Tibial artery (tissue), 4 donors: ENCODE measurements at places on chromosomes 5 and 9.

DNA sequence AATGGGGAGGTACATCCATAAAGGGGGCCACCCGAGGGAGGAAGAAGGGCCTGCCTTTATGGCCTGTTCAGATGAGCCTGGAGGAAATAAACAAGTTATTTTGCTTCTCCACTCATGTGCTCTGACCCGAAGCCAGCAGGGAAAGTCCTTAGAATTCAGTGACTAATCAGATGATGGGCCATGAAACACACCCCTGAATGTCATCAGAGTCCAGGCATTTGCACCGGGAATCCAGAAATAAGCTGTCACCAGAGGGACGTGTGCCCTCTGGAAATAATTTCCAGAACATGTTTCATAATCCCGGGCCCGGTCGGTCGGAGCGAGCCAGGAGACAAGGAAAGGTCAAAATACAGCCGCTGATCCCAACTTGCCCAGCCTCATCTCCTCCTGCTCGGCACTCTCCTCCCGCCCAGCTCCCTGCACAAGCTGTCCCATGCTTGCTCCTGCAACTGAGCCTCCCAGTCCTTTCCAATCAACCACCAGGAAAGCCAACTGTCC is 73.6 kb upstream of the ZNF622 start:
- peak; percentile 88 for DNase-seq

GRCh38 chr9:10721301-10721700 is 108.5 kb upstream of the PTPRD start:
- DNase-seq: no peak

DNA sequence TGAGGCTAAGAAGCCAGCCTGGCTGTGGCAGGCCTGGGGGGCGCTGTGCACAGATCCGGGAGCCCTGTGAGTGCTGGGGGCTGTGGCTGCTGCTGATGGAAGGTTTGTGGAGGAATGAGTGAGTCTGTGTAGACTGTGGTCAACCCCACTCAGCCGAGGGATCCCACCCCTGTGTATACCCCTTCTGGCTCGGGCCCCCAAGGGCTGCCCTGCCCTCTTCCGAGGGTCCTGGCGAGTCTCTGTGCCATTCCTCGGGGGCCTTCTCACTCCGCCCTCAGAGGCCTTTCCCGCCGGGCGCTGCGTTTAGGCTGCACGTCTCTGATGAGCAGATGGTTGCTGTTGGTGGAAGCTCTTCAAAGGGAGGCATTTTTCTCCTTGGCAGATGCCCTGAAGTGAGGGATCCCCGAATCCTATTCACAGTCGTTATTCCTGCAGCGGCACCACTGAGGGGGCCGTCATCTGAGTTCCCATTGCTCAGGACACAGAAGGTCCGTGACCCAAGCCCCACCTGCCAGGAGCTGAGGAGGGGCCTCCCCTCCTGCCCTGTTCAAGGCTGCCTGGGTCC is 94.1 kb downstream of the RXRA start:
- DNase-seq: no peak

DNA sequence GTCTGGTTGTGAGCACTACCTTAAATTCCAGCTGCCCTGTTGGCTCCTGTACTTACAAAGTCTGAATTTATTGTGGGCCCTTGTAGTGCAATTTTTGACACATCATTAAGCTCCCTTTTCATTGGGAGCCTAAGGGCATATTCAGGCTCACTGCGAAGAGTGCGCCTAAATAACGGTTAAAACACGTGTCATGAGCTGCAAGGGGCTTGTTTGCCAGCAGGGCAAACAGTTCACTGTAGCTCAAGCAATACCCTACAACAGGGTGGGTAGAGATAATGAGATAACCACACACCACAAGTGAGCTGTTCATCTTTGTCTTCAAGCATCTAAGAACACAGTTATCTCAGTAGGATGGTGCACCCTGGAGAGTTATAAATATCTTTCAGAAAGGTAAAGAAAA is 214.2 kb downstream of the SLF1 start:
- DNase-seq: no peak

DNA sequence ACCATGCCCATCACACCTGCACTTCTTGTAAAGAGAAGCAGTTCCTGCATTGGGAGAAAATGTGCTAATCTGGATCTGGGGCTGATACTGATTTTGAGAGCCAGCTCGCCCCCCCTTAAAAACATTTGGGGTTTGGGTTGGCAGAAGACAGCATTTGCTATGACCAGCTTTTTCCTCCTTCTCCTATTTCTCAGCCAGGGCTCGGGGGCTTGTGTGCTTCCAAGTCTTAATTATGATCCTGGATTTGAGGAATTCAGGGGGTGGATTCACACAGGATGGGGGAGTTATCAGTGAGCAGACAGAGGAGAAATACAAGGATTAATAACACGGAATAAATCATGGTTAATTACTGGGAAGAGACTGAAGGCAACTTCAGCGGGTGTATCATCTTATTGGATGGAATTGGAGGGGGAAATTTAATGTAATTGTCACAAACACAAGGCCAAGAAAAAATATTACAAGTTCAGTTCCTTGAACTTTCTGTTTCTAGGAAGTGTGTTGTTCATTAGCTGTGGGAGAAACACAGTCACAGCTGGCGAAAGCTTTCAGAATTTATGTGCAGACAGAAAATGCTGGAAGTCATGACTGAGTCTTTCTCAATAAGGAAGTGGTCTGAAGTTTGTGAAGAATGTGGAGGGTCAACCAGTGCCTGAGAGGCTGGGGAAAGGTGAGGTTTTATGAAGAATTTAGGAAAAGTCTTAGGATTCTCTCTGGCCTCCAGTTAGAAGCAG is 15.3 kb downstream of the C9orf152 start:
- DNase-seq: peak; percentile 54

DNA sequence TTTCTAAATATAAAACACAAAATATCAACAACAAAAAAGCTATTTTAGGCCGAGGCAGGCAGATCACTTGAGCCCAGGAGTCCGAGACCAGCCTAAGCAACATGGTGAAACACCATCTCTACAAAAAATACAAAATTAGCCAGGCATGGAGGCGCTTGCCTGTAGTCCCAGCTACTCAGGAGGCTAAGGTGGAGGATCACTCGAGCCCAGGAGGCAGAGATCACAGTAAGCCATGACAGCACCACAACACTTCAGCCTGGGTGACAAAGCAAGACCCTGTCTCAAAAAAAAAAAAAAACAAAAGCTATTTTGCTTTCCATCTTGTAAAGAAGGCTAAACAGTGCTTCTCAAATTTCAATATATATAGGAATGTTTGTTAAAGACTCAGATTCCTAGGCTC is 11.3 kb downstream of the C5orf15 start:
- no peak for DNase-seq

DNA sequence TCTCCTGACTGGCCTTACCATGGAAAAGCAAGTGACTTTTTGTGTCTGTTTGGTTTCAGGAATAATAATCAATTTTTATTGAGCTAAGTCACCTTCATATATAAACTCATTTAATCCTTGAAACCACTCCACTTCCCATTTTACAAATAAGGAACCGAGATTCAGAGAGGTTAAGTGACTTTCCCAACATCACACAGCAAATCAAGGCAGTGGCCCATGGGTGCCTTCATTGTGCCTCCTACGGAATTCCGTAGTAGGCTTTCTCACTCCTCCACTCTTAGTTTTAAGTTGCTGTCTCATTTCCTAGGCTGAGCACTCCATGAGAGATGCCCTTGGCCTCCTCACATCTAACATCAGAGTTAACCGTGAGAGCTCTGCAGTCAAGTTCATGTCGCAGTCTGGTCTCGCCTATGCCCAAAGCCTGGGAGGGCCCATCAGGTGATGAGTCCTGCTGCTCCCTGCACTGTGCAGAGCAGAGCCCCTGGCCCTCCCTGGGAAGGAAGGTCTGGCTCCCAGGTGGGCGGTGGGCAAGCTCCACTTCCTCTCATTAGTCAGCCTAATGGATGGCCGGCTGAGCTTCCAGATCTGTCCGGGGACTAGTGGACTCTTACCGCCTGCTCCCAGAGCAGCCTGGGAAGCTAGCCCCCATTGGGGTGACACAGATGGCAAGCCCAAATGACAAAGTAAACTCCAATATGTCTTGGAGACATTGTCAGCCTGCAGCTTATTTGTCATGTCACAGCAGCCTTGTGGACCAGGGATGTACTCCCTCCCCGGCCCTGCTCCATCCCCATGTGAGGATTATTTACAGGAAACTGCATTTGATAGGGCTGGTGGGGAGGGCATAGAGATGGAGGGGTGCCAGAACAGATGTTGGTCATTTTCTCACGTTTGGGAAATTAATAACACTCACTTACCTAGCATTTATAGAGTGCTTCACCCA is 123.4 kb downstream of the MVB12B start:
- no peak for DNase-seq

DNA sequence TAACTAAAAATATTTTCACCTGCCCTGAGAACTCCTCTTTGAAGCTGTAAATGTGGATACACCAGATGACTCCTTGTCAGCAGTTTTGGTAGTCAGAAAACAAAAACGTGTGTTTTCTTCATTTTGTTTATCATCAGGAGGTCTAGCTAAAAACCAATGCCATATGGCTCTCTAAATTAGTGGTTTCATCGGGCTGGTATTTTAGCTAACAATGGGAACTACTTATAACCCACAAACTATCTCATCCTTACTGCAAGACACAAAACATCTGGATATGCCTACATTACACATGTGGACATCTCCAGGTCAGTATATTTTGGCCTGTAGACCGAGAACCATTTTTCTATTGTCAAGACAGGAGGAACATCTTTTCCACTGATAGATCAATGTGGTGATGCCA is 56.2 kb downstream of the GAS1 start:
- DNase-seq: no peak

GRCh38 chr5:172885597-172886340 is 51.7 kb downstream of the ERGIC1 start:
- no peak for DNase-seq

- no peak for DNase-seq
Measured at GRCh38 chr5:1255081-1255561, 29.9 kb downstream of the SLC6A18 start.

GRCh38 chr5:179413711-179414458 is 68.6 kb upstream of the ADAMTS2 start:
- DNase-seq: no peak

DNA sequence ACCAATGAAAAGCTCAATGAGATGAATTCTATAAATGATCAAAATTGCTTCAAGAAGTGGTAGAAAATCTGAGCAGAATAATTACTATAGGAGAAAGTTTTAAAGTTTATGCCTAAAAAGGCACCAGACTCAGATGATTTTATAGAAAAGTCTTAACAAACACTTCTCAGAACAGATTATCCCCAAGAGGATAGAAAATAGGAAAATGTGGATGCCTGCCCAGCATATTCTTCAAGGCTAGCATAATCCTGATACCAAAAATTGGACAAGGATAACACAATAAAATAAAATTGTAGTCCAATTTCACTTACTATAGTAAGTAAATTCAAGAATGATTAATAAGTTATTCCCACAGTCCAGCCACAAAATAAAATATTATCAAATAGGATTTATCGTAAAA is 397.0 kb downstream of the NR2F1-AS1 start:
- no peak for DNase-seq

- no peak for DNase-seq
Measured at GRCh38 chr5:103402851-103403250, 144.3 kb downstream of the MACIR start.

- no peak for DNase-seq
Measured at GRCh38 chr5:151491062-151491461, 43.7 kb downstream of the SLC36A1 start.

DNA sequence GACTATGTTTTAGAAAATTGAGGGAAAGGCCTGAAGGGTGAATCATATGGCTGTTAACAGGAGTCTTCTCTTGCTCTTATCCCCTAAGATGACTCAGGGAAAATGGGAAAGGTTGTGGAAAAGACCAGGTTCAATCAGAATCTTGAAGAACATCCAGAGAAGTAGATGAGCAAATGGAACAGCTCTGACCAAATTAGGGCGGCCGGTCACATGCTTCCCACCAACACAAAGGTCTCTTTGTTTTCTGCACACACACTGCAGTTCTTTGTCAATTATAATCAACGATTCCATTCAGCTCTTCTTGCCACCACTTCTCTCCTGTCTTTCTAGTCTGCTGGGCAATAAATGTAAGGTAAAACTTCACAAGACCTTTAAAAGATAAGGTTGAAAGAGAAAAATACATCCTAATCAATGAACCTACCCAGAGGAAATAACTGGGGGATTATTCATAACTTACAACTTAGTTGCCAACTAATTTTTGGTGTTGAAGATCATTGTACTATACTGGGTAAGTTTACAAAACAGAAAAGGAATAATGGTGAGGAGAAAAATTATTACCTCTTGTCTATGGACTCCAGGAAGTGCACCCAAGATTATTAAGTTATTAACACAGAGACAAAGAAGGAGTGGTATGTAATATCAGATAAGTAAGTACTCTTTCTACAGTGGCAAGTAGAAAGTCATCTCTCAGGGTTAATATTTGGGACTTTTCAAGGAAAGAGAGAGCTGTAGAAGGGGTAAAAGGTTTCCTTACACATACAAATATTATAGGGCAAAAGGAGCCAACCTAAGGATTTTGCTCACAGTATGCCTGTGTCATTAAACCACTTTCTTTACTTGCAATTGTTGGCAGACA is 441.9 kb upstream of the PIK3R1 start:
- no peak for DNase-seq

- no peak for DNase-seq
Measured at GRCh38 chr5:40619421-40619820, 60.3 kb upstream of the PTGER4 start.

DNA sequence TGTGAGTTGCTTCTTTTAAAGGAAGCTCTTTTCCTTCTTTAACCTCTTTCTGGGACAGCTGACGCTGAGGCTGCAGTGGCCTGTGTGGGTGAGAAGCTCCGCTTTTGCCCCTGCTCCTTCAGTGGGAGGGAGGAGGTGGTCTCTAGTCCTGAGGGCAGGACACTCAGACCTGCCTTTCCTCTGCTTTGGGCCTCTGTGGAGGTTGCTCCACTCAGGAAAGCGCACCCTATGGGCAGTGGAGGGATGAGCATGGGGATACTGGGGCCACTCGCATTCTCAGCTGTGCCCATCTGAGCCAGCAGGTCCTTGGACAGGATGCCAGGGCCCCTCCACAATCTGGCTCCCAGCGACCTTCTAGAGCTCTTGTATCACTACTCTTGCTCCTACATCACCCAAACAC is 111.5 kb downstream of the NSG2 start:
- DNase-seq: no peak

GRCh38 chr9:93267091-93267541 is 83.2 kb downstream of the WNK2 start:
- DNase-seq: peak; percentile 54

DNA sequence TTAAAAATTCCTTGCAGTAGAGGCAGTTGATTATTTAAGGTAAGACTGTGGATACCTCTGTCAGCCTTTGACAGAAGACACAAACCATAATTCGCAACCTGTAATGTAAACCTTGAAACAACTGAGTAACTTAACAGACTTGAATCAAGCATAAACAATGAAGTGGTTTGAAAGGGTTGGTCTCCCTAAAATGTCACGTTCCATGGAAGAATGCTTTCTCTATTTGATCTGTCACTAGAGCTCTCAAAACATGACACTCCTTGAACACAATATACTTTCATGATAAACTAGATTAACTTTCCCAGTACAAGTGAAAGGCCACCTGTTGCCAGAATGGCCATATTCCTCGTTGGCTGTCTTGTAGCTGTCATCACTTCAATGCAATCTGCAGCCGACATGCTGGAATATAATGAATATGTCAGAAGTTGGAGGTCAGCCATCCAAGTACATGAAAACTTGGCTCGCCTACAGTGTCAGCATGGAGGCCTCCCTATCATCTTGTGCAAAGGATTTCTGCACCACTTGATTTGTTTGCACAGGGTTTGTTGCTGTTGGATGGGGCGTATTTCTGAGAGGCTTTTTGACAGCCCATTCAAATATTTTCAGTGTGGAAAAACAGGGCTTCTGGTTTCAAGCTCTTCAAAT is 228.0 kb downstream of the TLE4 start:
- no peak for DNase-seq
